H9 (cell line): ENCODE measurements at places on chromosomes 6 and 20.
A peak's percentile ranks its signal among the peaks of the same experiment; 100 is the strongest.

DNA sequence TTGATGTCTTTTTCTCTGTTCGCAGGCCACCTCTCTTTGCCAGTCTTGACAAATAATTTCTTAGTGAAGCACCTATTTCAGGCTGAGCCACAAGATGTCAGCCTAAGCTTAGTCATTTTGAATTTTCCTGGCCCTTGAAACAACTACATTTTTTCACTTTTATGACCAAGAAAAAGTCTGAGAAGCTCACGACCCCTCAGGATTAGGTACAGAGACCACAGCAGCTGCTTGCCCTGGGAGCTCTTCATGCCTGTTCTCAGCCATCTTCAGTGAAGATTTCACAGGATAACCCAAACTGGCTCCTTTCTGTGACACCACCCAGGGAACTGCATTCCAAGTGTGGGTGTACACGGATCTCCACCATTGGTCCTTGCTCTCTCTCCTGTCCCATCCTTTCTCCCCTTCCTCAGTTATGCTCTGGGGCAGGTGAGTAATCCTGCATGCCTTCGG is 38.4 kb upstream of the SPTLC3 start:
- no peak for DNase-seq

DNA sequence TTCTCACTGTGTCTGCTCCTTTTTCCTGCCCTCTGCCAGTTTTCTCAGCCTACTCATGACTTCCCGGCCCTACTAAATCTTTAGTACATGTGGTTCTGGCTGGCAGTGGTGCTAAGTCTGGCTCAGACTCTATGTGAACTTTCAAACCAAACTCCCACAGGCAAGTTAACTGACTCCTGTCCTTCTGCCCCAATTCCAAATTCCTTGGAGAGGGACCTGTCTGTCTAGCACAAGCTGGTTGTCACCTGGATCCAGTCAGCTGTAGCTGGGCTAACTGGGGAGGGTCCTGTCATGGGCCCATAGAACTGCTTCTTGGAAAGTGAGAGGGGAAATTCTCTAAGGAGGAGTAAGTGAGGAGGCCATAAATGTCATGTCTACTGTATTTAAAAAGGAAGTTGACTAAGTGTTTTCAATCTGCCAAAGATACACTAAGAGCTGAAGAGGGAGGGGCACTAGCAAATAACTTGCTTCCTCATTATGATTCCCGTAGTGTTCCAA is 240.1 kb downstream of the KCNQ5 start:
- DNase-seq: no peak

DNA sequence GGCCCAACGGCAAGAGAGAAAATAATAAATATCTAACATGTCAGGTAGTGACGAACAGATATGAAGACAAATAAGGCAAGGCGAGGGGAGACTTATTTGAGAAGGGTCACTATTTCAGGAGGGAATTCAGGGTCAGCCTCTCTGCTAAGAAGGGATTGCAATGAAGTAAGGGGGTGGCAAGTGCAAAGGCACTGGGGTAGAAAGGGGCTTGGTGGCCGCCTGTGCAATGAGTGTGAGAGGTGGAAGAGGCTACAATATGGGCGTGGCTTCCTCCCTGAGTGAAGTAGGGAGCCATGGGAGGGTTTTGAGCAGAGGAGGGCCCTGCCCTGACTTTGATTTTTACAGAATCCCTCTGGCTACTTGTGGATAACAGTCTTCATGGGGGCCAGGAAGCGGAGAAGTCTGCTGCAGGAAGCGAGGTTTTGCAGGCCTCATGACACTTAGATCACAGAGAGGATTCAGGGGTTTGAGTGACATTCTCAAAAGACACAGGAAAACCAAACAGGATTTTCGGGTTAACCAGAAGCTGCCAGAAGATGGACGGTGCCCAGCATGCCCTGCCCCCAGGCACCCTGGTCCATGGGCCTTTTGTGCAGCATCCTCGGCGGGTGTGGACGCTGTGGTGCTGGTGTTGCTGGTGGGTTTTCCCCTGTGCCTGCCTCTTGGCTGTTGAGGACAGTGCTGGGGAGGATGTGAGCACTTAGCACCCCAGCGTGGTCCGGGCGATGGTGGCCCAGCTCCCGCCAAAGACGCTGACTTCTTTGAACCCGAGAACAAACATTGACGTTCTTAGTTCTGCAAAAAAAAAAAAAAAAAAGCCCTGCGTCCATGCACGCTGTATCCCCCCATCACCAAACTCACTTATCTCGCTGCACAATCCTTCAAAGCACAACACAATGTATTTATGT is 124.2 kb upstream of the PTPN1 start:
- no peak for DNase-seq

DNA sequence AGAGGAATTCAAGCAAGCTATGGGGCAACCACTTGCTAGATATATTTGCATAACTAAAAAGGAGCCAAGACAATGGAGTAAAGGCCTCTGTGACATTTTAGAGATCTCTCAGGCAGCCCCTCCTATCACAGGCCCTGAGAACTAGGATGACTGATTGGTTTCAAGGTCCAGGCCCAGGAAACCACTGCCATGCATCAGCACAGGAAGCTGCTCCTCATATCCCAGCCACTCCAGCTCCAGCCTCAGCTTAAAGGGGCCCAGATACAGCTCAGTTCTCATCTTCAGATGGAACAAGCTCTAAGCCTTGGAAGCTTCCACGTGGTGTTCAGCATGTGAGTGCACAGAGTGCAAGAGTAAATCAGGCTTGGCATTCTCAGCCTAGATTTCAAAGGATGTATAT is 21.1 kb upstream of the THBS2 start:
- DNase-seq: no peak

DNA sequence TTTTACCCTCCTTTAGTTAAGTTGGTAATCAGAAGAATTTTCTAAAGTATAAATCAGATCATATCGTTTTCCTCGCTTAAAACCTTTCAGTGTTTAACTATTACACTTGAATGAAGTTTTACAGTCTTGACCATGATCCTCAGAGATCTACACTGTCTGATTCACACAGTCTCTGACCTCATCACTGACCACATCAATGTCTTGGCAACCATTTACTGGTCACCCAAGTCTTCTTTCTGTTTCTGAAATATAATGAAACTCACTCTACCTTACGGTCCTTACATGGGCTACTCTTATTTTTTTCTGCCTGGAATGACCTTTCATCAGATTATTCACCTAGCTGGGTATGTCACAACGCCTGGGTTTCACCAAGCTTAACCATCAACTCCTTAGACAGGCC is 71.4 kb downstream of the ADGB start:
- DNase-seq: no peak

DNA sequence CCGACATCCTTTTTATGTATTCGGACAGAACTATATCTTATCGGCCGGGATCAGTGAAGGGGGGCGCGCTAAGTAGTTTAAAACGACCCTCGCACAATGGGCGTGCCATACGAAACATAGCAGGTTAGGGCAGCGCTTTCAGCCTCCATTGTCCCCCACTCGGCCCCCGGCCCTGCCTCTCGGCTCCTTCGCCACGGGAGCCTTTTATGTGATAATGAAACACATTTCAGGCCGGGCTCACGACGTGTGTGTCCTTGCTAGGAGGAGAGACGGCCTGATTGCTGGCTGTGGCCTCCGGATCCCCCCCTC is 5.3 kb downstream of the FOXA2 start:
- peak; percentile 90 for DNase-seq

- no peak for DNase-seq
Measured at GRCh38 chr20:4169360-4170190, 154.2 kb upstream of the RNF24 start.

GRCh38 chr6:3270258-3270657 is 11.5 kb downstream of the PSMG4 start:
- DNase-seq: no peak

DNA sequence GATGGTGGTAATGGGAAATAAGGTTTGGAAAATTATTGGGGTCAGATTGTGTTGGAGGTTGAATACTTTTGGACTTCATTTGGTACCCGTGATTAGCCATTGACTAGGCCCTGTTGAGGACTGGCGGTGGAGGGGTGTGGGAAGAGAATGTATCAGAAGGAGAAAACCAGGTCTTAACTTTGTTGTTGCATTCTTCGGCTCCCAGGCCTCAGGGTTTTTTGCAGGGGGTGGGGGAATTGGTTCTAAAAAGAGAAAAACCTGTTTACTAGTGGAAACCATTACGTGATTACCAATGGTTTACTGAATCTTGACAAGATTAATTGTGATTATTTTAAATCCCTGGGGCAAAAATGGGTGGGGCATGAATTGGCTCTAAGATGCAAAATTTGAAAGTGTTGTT is 85.1 kb downstream of the PHF20 start:
- DNase-seq: no peak

- DNase-seq: peak; percentile 51
Measured at GRCh38 chr6:40556023-40556422, 31.1 kb downstream of the LRFN2 start.

- DNase-seq: no peak
Measured at GRCh38 chr6:4441981-4442434, 306.6 kb upstream of the ECI2 start.

- no peak for DNase-seq
Measured at GRCh38 chr6:76481101-76481500, 408.6 kb upstream of the IMPG1 start.
